IMR-90 (cell line): ENCODE measurements at places on chromosomes 2 and 18. TPM values are rescaled to one million over a fixed set of nuclear protein-coding genes. Genes with fewer than 3 reads are reported as not detected.
A peak's percentile ranks its signal among the peaks of the same experiment; 100 is the strongest.

C2orf66 gene
- total RNA-seq, result not detected in 2 replicates

NXPH2 gene
- total RNA-seq, result not detected in 2 replicates

DNA sequence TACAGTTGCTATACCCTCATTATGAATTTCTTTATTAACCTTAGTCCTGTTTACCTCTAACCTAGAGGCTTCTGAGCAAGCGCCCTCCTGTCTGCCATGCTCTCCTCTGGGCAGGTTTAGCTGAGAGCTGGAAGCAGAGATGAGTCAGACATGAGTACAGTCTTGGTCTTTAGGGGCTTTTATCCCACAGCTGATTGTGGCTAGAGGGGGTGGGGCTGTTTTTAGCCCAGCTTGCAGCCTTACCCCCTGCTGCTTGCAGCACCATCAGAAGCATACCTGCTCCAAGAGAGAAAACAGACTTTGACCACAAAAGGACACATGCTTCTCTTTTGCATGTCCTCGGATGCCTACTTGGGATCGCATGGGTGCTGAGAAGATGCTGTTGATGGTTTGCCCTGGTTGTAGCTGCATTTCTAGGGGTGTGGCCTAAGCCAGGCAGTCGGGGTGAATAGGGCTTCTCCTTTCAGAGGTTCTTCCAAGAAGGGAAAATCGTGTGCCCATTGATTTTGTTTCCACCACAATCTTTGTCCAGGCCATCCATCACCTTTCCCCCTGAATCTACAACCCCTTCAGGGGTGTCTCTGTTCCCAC is 115.0 kb upstream of the LGALSL start:
- no peak for DNase-seq

DNA sequence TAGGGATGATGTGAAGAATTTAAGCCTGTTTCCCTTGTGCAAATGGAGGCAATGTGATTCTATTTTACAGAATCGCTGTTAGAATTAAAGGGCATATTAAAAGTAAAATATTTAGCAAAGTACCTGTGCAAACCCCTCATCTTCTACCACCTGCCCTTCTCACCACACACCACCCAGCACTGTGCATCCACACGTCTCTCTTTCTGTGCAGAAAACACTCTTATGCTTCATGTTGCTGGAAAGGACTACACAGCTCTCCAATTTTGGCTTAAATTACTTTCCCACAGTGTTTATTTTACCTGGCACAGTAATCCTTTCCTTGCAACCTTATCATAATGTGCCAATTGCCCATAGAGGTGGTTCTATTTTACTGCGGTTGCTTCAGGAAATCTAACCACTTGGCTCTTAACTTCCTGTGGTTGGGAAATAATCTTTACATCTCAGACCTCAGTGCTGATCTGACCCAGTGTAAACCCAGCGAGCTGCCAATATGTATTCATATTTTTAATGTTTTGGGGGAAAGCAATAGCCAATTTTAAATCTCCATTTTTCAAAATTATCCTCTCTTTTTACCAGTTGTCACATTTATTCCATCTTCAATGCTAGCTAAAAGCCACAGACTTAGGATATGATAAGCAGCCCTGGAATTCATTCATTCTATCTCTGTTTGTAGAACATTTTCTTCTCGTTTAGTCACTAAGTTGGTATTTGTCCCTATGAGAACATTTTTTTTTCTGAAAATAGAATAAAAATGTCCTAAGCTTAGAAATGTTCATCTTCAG is 250.9 kb downstream of the DSEL start:
- DNase-seq, result peak; percentile 79

- no peak for DNase-seq
Measured at GRCh38 chr18:64276311-64277090, 127.6 kb upstream of the LINC00305 start.

- no peak for DNase-seq
Measured at GRCh38 chr2:1002350-1002749, 51.7 kb downstream of the SNTG2 start.

GRCh38 chr2:121191191-121192170 is 93.5 kb downstream of the TFCP2L1 start:
- no peak for DNase-seq

UGT1A3 gene
- not detected in 2 replicates for total RNA-seq

GRCh38 chr2:97730245-97730644 is 16.9 kb downstream of the ZAP70 start:
- DNase-seq, result peak; percentile 13

DNA sequence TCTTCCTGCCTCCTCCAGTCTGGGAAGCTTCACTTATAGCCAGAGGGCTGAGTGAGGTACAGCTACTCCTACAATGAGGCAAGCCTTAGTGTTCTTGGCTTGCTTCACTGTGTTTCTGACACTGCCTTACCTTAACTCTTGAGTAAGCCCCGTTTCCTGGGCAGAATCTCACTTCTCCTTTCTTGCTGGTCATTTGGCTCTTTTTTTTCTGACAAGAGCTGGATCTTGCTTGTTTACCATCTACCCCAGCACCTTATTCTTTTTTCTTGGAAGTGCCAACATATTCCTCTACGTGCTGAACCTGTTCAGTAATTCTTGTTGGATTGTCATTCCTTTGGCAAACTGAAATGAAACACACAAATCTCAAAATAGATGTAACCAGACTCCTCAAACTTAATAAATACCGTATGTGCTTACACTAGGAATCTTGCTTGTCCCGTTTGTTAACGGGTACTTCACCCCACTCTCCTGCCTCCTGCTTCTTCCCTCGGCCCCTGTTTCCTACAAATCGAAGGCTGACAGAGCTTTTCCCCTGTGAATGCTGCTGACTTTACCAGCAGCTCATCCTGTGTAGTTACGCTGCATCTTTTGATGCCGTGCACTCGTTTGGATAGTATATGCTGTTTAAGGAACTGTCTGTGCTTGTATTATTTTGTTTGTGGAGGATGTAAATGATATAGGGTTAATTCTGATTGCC is 132.2 kb downstream of the FMNL2 start:
- DNase-seq, result peak; percentile 45

DNA sequence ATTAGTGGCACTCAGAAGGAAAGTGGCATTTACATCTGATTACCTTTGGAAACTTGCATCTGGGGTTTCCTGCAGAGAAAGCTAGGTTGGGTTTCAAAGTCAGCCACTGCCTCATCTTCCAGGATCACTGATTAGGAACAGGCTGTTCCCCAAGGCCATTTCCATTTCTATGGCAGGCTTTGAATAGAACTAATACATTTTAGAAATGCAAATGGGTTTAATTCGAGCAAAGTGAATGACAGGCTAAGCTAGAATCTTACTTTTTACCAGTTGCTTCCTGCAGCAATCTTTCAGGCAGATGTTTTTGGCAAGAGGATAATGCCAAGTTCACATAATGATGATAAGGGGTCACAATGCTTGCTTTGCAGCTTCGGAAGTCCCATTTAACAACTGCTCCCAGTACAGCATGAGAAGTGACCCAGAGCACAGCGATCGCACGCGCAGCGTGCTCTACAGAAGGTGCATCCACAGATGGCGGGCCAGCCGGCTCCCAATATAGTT is 336.7 kb downstream of the LPIN1 start:
- no peak for DNase-seq

FASTKD2 gene
- total RNA-seq, result 50.4 and 70.3 TPM in 2 replicates

GRCh38 chr2:28274911-28275685 is 117.6 kb upstream of the FOSL2 start:
- DNase-seq, result peak; percentile 98

DNA sequence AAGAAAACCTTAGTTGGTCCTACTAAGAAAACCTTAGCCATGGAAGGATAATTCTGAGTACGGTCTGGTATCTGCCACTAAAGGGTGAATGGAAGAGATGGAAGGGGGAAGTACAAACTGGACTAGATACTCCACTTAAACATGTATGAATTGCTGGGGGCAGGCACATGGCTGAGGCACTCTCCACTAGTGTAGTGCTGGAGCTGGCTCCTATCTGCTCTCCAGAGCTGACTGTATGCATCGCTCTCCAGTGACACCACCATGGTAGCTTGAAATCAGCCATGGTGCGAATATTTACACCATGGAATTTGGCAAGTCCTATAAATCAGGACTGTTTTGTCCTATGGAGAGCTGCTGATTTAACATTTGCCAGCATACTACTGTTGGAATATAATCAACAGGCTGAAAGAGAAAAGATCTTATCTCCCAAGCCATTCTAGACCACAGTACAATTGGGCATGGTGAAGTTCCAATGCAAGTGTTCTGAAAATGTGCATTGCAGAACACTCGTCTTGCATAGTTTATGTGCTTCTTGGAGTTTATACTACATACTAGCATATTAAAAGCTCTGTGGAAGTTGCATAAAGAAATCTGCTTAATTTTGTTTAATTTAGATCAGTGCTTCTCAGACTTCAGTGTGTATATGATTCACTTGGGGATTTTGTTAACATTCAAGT is 277.4 kb downstream of the TDRD15 start:
- DNase-seq, result no peak

GRCh38 chr2:236661061-236661761 is 91.6 kb downstream of the ACKR3 start:
- DNase-seq, result peak; percentile 11

DNA sequence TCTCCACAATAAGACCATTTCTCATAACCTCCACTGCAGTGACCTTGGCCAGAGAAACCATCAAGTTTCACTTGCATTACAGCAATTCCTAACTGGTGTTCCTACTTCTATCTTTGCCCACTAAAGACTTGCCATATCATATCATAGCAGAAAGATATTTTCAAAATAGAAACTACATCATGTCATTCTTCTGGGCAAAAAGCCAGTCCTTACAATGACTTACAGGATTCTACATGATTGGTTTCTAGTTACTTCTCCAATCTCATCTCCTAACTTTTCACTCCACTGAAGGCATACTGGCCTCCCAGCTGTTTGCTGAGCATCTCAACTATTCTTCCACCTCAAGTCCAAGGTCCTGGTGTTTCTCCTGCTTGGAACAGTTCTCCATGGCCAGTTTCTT is 151.4 kb downstream of the HNMT start:
- no peak for DNase-seq

LYPD6B gene
- total RNA-seq, result under 0.01 TPM in 1 of 2 replicates, not detected in the other

DNA sequence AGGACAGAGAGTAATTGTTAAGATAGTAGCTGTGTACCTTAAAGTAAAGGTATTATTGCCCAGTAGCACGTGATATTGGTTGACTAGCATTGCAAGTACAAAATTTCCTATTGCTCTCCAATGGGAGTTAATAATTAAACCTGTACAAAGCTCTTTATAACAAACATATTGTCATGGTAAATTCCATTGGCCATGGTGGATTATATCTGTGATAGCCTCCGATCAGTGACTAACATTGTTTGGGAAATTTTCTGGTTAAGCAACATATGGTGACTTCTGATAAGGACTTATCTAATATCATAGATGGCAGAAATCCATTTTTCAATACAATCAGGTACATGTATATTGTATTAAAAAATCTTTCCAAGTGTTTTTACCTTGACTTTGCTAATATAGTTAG is 360.8 kb downstream of the DCC start:
- no peak for DNase-seq

NGEF gene
- 1.1 TPM in 2 replicates for total RNA-seq

WDR43 gene
- total RNA-seq, result 220 and 300 TPM in 2 replicates

DNA sequence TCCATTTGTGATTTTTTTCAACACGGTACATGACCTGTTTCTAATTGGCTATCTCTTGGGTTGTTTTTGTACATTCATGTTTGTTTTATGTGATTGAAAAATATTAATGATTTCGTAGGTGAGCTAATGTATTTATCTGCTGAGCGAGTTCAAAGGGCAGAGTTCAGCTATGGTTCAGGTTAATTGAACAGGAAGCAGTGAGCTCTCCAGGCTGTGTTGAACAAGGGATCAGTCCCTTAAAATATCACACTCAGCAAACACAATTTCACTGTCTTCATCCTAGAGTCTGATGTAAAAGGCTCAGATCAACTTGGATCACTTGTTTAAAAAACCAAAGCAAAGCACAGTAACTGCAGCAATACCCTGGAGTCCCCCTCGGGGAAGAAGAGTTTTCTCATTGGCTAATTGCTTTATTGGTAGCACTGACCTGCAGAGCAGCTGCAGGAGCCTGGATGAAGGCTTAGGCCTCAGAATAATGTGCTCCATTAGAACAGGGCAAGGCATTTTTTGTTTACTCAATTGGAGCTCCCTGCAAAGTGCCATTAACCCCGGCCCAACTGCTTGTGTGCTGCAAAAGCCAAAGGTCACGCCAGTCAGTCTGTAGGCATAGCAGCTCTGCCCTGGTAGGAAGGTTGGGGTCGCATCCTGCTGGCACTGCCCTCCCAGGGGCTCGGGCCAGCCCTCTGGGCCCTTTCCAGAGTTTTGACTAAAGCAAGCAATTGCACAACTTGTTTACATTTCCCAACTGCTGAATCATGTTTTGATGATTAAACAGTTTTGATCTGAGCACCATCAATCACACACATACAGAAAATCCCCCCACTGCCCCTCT is 10.5 kb downstream of the ONECUT2 start:
- DNase-seq, result no peak

DNA sequence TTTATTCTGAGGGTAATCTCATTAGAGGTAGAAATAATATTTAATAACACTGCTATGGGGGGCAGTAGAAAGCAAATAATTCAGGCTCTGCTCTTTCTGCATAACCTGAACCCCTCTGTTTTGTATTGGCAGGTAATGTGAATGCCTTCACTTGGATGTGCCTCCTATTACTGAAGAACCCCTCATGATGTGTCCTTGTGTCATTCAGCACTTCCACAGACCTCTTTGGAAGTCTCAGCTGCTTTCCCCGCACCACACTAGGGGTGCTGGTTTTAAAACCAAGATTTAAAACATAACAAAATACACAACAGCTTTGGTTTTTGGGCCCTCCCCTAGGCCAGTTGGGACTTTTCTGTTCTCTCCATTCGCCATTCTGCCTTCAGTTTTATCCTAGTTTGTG is 281.7 kb upstream of the MC4R start:
- no peak for DNase-seq

SERPINB13 gene
- not detected in 2 replicates for total RNA-seq

GRCh38 chr2:25330273-25330672 is 11.5 kb downstream of the DNMT3A start:
- no peak for DNase-seq

APCDD1 gene
- total RNA-seq, result 0.83 and 1.1 TPM in 2 replicates

- DNase-seq, result no peak
Measured at GRCh38 chr18:33264566-33264965, 176.0 kb downstream of the CCDC178 start.

SMPD4 gene
- 8.6 and 10.6 TPM in 2 replicates for total RNA-seq

- peak; percentile 43 for DNase-seq
Measured at GRCh38 chr2:117972476-117973123, 41.3 kb downstream of the CCDC93 start.

VWA3B gene
- total RNA-seq, result not detected in 2 replicates

DNA sequence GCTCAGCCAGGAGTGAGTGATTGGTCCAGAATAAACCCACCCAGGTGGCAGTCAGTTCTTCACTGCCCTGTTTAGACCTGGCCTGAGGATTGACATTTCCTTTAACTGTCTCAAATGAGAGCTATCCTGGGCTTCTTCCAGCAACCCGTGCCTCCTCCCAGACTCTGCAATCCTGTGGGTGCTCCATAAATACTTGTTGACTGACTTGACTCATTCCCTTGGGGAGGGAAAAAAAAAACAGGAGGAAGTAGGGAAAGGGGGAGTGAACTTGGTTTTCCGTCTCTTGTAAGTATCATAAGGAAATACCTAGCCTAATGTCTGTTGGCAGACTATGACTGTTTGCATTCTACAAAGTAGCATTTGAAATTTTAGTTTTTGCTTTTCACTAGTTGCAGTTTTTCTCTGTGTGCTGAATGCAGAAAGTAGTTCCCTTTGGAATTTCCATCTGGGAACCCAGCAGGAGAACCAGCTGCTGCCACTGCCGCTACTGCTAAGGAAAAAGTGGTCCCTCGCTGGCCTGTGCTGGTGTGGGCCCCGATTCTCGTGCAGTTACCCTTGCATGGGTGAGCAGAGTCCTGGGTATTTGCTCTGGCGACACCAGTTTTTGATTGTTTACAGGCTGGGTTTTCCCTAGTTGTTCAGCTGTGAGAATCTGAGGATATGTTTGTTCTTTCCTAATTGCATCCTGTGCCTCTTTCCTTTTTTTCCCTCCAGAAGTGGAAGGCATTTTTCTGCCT is 78.8 kb downstream of the TGOLN2 start:
- DNase-seq, result peak; percentile 94

PDE1A gene
- 0.83 and 0.90 TPM in 2 replicates for total RNA-seq
